Gastroesophageal sphincter (tissue), 4 donors: ENCODE measurements at places on chromosomes 5 and 9. TPM values are rescaled to one million over a fixed set of nuclear protein-coding genes. Genes with fewer than 3 reads are reported as not detected.

GRCh38 chr9:20994486-20994885 lies 37.0 kb downstream of the HACD4 start:
- no peak for ATAC-seq

DNA sequence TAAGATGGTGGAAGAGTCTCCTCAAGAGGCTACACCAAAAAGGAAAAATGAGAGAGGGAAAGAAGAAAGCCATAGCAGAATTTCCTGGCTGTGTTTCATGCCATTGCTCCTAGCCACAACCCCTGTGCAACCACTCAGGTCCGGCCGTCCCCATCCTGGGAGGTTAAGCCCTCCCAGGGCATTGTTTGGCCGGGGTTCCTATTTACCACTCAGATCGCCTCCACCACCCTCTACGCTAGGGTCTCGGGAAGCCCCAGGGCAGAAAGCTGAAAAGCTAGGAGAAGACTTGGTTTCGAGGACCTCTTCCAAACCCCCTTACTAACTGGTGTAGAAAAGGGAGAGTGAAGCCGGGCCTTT lies 715 bp downstream of the RC3H2 start:
- ATAC-seq = no peak

- ATAC-seq = no peak
Observed at GRCh38 chr9:97593960-97594359, 39.2 kb downstream of the TSTD2 start.

GRCh38 chr9:98906273-98907040 lies 37.2 kb upstream of the COL15A1 start:
- ATAC-seq = no peak

- no peak for ATAC-seq
Observed at GRCh38 chr5:161410640-161411039, 135.9 kb downstream of the GABRB2 start.

- ATAC-seq = no peak
Observed at GRCh38 chr9:123081824-123082223, 48.4 kb downstream of the GPR21 start.

DNA sequence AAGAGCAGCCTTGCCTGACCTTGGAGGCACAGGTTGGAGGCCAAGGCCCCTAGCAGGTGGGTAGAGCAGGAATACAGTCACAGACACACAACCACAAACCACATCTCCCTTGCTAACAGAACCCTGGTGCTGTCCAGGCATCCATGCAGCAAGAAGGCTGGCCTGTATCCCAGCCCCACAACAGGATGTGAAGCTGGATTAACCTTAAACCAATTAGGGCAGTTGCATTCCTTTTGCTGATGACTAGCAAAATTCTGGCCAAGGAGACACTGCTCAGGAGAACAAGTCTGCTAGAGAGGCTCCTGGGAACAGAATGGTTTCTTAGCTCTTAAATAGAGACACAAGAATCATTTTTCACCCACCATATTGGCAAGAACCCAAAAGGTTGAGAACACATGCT lies 97.8 kb downstream of the C5orf15 start:
- no peak for ATAC-seq

GRCh38 chr5:74641735-74642542 lies 1.4 kb upstream of the ENC1 start:
- ATAC-seq = no peak

DNA sequence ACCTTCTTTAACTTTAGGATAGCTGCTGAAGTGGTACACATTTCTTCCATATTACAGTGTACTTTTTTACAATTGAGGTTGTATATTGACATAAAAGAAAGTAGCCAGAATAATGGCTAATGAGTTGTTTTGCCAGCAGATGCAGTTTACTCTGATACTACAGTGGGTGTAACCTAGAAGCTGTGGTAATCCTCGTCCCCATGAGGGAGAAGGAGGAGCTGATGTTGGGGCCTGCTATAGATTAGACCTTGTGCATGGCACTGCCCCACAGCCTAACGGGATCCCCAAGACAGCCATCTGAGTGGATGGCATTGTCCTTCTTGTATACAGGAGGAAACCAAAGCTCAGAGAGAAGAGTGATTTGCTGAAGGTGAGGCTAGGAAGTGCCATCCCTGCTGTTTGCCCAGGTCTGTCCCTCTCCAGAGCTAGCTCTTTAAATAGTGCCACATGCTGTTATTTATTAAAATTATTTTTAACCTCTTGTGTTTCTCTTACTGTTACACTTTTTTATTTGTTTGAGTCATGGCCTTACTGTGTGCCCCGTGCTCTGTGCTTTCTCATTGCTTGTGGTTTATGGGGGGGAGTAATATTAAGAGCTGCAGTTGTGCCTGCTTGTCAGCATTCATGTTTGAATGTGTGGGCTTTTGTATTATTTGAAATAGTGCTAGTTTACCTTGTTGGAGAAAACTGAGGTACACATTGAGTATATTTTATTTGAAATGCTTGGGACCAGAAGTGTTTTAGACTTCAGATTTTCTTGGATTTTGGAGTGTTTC lies 65.3 kb downstream of the ICE1 start:
- no peak for ATAC-seq

- no peak for ATAC-seq
Observed at GRCh38 chr9:126217250-126217653, 109.4 kb upstream of the MVB12B start.

DNA sequence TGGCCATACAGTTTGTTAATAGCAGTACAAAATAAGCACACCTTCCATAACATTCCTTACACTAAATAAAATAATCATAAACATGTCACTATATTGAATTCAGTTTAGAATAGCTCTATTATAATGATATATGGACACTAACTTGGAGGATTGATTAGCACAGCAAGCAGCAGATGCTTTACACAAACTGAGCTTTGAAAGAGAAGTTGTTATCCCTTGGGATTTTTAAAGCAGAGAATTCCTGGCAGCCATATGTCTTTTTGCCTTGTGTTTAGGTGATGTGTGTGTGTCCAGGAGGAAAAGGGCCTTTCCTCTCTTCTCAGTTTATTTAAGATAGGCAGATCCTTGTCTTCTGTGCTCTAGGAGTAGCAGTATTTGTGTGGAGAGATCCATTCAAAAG lies 232.2 kb upstream of the GRIN3A start:
- ATAC-seq = no peak

- ATAC-seq = no peak
Observed at GRCh38 chr9:137441289-137441934, at the start of gene ENTPD8. Gene ENTPD8, minus strand, starts transcription at chr9:137441357. Its CDS starts 3,072 bp downstream, at chr9:137438285.

DNA sequence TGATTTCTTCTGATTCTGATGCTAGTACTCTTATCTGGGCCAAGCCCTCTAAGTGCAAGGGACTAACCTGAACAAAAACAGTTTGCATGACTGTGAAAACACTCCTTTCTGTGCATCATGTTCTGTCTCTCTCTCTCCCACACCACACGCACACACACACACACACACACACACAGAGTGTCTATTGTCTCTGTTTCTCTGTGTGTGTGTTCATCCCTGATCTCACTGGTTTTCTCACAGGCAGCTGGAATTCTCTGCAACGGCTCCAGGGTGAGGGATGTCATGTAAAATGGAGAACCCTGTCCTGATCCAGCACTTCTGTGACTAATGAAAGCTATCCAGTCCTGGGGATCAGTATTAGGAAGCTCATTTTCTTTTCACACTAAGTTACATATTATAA lies 453.1 kb upstream of the RGMB start:
- no peak for ATAC-seq

DNA sequence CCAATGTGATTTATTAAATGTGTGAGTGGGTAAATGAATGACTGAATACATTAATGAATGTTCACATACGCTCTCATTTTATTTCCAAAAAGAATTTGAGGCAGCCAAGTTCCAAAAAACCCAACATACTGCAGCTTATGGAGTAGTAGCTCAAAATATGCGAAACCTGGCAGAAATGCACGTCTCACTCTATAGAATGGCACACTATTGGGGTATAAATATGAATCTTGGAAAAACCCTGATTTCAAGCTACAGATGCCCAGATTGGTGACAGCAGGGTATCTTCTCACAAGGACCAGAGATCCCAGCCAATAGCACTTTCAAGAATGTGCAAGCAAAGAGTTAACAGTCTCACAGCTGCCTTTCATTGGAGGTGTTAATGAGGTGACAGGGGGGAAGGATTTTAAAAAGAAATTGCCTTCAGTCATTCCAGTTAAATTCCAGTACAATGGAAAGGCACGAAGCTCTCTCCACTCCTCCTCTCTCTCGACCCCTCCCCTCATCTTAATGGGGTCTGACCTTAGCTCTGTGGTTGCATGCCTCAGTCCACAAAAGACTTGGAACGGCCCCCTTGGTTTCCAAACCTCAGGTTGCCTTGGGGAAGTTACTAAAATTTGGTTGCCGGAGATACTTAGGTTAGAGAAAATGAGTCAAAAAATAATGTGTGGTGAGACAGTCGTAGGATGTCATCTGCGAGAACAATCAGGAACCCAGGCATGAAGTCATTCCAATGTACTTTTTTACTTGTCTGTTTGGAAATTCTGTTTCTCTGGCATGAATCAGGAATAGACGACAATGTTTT lies 307.4 kb downstream of the NFIB start:
- no peak for ATAC-seq

GRCh38 chr5:98483301-98483685 lies 290.2 kb upstream of the RGMB start:
- no peak for ATAC-seq

GRCh38 chr9:127915325-127915752 lies 1.5 kb downstream of the ST6GALNAC4 start:
- ATAC-seq = no peak

DNA sequence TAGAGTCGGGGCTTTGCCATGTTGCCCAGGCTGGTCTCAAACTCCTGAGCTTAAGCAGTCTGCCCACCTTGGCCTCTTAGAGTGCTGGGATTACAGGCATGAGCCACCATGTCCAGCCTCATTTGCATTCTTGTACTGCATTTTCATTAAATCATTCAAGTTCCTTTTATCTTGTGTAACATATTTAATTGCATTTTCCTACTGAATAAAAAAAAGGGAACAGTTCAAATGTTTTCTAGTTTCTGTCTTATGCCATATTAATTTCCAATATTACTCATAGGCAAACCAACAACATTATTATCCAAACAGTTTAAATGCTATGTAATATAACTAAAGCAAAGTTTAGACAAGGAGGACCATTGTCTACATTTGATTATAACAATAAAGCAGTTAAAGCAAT lies 6.1 kb downstream of the SLC31A1 start:
- ATAC-seq = no peak

DNA sequence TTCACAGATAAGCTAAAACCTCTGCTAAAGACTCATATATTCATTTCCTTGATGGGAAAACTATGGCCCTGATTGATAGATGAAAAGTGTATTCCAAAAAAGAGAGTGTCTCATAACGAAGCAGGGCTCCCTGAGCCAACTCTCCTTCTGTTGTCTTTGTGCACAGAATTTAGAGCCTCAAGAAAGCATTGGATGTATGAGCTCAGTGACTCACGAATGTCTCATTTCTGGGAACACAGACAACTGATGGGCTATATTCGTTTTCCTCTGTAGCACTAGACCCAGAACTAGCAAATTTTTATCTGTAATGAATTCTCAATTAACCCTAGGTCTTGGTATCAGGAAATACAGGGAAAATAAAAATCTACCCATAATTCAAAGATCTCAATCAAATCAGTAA lies 88.4 kb downstream of the LMNB1 start:
- ATAC-seq = no peak

DNA sequence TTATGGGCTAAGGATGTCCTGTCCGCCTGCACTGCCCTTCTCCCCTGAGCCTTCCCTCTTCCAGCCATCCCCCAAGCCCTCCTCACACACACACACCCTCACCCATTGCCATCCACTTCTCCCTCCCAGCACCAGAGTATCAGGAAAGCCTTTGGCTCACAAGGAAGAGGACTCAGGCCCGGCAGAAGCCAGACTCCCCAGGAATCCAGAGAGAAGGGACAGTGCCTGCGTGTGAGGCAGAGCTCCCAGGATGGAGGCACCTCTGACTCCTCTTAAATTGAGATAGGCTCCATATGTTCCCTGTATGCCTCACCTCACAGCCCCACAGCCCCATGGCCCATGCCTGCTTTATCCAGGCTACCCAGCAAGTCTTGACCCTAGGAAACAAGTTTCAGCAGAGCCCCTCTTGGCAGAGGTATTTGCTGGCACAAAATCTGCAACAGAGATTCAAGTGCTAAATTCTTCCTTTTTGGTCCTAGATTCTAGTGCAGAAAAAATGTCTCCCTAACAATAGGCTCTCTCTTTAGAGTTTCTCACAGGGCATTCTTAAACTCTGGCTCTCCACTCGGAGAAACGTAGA lies 761 bp downstream of the IL17B start:
- no peak for ATAC-seq

DNA sequence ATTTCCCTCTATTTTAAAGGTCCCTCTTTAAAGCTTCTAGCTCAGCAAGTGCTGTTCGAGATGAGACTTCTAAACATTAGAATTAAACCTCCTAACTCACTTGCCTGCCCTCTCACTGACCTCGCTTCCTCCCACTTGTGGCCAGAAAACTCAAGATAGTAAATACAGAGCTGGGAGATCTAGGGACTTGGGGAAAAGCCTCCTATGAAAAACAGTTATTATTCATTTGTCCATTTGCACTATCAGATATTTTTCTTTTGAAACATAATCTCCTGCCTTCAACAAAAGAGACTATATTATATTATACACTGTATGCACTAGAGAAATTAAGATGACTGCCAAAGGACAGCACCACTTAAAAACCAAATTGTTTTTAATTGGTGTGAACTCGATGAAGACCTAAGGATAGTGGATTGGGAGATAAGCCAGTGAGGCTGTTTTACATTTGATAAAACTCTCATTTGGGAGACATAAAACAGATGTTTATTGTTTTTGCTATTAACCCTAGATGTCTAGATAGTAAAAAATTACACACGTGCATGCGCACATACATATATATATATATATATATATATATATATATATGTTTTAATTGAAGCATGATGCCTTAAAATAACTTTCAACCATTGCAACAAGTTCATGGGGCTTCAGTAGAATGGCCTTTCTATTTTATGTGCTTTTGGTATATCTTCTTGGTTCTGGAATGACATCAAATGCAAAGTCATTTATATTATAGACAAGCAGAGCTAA lies 229.4 kb downstream of the ADAMTSL1 start:
- no peak for ATAC-seq

- no peak for ATAC-seq
Observed at GRCh38 chr5:41542183-41542582, 31.8 kb upstream of the PLCXD3 start.

DNA sequence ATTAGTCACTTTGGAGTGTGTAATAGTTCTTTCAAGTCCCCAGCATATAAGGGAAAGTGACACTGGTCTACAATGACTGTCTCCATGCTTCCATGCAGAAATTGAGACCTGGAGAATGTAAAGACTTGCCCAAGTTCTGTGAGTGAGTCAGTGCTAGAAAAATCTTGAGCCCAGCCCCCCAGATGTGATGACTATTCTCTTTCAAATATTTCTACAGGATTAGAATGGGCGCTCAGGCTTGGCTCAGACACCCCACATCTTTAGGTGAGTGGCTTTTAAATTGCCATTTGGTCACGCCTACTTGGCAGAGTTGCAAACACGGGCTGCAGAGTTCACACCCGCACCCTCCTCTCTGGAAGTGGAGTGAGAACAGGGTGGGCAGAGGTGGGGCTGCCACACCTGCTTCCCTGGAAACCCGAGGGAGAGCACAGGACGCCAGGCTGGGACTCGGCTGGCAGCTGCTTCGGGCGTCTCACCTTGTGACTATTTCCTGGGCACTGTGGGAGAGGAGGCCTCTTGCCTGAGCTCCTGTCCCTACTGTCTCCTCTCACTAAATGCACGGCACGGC lies 37.6 kb downstream of the ROPN1L start:
- no peak for ATAC-seq

Gene ARAP3
- total RNA-seq = 5.3 TPM

Gene EPB41L4A
- total RNA-seq = 8.4 TPM

Gene CAMK2A
- 6.9 TPM for total RNA-seq

Gene CCL27
- not detected for total RNA-seq

Gene CDHR2
- total RNA-seq = not detected

Gene PRLR
- 0.27 TPM for total RNA-seq

Gene SNX24
- 33.6 TPM for total RNA-seq

Gene DNM1
- total RNA-seq = 19.6 TPM
